ENCODE measurements at places on chromosomes 4 and X.
A peak's percentile ranks its signal among the peaks of the same experiment; 100 is the strongest.

- DNase-seq = no peak
Measured at GRCh38 chr4:141339966-141340365, 119.3 kb downstream of the ZNF330 start.

GRCh38 chr4:71198958-71199357 lies 139.9 kb upstream of the SLC4A4 start:
- DNase-seq = peak; percentile 32

DNA sequence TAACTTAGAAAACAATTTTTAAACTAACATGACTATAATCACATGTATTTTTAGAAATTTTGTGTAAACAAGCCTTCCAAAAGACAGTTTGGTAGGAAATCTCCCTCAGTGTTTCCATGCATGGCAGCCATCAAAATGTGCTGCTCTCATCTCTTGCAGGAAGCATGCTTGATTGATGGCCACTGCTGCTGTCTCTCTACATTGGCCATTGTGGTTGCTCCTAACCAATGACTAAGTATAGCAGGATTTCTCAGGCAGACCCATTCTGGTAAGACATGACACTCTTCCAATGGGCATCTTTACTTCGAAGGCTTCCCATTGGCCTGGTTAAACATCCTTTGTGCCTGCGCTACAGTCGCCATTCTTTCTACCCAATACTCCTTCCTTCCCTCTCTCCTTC lies 78.9 kb upstream of the GUCY1A1 start:
- DNase-seq = no peak

GRCh38 chr4:138945401-138945800 lies 70.2 kb upstream of the NOCT start:
- DNase-seq = no peak

DNA sequence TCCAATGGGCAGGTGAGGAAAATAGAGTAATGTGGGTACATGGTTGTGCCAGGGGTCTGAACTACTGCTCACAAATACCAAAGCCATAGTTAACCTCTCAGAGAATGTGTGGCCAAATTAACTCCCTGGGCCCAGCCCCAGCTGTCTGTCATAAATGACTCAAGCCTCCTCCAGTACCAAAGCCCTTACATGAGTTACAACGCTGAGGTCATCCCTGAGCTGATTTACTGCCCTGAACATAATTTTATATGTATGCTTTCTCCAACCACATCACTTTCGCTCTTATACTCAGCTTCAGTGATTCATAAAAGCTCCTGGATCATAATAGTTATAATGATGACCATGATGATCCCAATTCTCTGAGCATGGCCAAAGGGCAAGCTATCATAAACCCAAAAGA lies 283.9 kb downstream of the NKX6-1 start:
- DNase-seq = no peak

GRCh38 chr4:1937550-1937949 lies 66.4 kb downstream of the NSD2 start:
- DNase-seq = no peak

- no peak for DNase-seq
Measured at GRCh38 chr4:47719576-47719975, 118.3 kb downstream of the CORIN start.

DNA sequence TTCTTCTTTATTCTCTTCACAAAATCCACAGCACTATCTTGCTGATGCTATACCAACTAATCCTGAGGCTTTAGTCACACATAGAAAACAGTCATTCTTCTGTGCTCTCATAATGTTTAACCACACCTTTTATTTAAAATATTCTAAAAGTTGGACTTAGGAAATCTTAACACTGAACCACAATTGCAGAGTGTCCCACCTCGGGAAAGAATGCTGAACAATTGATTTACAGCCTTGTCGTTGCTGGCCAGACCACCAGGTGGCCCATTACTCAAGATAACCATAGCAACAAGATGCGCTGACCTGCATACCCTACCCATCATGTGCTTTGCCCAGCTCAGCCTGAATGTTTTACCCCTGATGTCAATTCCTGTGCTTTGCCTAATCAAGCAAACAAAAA lies 100.8 kb downstream of the ARSJ start:
- no peak for DNase-seq

DNA sequence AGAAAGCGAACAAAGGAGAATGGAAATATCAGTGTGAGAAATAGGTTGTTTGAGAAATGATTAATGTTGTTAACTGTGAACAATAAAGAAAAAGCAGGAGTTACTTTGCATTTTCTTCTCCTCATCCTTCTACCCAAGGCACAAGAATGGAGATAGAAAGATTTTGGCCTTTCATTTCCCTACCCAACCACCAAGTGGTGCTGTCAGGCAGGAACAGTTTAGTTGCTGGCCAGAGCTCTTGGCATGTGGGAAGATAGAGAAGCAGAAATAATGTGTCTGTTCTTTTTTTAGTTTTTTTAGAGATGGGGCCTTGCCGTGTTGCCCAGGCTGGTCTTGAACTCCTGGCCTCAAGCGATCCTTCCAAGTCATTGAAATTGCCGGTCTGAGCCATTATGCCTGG lies 12.8 kb downstream of the HOPX start:
- DNase-seq = no peak

- no peak for DNase-seq
Measured at GRCh38 chrX:108157628-108158027, 66.0 kb downstream of the ATG4A start.

DNA sequence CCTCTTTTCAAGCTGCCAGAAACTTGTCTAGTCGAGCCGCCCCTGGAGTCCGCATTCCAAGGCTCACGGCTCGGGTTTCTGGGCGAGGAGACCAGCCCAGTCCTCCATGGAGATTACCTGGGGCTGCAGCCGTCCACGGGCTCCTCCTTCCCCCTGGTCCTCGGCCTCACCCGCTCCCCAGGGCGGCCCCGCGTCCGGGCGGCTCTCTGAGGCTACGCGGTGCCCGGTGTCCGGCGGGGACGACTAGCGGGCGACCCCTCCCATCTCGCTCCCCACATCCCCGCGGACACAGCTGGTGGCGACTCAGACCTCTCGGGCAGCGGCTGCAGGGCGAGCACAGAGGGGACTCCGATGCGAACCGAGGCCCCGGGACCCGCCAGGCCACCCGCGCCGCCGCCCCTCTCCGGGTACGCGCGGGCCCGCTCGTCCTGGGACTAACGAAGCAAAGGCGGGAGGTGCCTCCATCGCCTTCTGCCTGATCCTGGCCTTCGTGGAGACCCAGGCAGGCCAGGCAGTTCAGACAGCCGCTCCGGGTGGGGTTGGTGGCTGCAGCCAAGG lies 159.4 kb downstream of the TRAM1L1 start:
- no peak for DNase-seq

- DNase-seq = peak; percentile 50
Measured at GRCh38 chrX:23952984-23953907, 45.4 kb downstream of the CXorf58 start.

GRCh38 chr4:4333265-4333706 lies 43.2 kb downstream of the ZBTB49 start:
- DNase-seq = no peak

All from CD4-positive, alpha-beta T cell treated with Interleukin-12 subunit alpha and Interleukin-12 subunit beta, for 1 hour (primary cell).